Dermis blood vessel endothelial cell (primary cell): ENCODE measurements at places on chromosomes 16 and 17.

DNA sequence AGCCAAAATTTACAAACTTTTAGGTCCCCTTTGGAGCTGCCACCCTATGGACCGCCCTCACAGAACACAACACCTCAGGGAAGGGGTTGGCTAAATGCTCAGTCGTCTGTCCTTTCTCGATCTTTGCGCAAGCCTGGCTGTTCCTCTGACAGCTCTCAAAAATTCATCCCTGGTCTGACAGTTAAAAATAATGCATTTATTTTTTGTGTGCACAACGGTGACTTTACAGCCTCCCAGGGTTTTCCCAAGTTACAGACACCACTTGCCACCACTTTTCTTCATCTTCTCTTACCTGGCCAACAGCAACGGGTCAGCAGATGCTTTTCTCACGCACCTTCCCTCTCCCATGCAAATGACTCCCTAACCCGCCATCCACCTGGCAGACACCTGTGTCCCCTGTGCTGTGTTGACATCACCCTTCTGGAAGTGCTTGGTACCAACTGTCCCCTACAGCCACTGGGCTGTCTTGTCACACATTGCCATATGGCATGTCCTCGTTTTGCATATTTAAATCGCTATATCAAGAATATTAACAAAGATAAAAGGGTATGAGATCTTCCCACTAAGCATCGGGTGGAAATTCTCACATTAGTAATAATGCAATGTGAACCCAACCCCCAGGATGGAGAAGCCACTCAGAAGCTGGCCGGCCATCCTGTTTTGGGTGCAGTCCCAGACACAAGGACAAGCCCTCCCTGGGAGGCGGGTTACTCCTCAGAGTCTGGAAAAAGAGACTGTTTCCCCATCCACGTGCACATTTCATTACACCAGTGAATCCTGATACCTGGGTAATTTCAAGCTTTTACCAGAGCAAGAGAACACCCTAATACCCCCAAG lies 187.0 kb downstream of the ZFHX3 start:
- DNase-seq = no peak

DNA sequence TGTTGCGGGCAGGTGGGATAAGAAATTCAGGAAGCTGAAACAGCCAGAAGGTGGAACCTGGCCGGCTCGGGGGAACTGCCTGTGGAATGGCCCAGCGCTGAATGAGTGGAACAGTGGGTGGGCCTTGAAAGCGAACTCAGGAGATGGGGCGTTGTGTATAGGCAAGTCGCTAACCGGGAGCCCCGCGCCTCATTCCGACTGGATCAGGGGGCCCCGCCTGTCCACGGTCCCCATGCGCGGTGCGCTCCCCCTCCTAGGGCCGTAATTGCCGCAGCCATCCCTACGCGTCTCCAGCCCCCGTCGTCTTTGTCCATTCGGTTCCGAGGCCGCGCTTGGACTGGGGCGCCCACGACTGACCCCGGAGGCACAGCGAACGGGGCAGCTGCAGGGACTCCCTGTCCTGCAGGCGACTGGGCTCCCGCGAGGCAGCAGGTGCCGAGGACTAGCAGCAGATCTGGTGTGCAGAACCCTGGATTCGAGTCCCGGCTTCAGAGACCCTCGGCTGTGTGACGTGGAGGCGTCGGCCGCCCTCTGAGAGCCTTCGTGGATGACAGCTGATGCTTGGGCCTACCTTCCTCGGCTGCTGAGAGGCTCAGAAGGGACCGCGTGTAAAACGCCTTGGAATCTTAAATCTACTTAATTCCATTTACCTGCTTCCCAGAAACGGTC lies 10.9 kb upstream of the CA4 start:
- DNase-seq = no peak

- DNase-seq = peak; percentile 80
These were observed 14.5 kb upstream of the VWA3A start for GRCh38 chr16:22077700-22078313.

GRCh38 chr16:57589374-57589773 lies 39.1 kb upstream of the ADGRG1 start:
- no peak for DNase-seq

DNA sequence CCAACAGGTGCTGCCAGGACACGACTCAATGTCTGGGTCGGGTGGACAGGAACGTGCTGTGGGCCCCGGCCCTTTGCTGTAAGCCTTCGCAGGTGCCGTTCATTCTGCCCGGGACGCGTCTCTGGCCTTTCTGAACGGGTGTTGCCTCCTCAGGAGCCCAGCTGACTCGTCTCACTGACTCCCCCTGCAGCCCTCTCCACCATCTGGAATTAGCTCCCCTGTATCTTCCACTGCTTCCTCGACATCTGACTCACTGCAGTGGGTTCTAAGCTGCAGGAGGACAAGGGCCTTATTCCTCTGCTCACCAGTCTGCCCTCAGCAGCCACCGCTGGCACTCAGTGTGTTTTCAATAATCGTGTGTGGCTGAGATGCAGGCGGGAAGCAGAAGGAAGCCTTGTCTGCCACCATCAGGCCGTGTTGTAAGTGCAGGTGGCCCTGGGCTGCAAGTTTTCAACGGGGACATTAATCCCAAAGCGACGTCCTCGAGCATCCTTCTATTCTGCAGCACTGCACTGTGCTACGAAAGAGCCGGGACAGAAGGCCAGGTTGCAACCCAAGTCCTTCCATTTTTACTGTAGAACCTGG lies 256.2 kb downstream of the FOXL1 start:
- DNase-seq = peak; percentile 56
